Activated CD8-positive, alpha-beta memory T cell treated with anti-CD3 and anti-CD28 coated beads for 1 hour (primary cell): ENCODE measurements at places on chromosomes 13 and 19.

GRCh38 chr13:111625526-111626315, 305.3 kb downstream of the TEX29 start:
- DNase-seq, result no peak

GRCh38 chr19:53195265-53195903, 2.2 kb upstream of the ZNF665 start:
- DNase-seq, result peak; percentile 39

DNA sequence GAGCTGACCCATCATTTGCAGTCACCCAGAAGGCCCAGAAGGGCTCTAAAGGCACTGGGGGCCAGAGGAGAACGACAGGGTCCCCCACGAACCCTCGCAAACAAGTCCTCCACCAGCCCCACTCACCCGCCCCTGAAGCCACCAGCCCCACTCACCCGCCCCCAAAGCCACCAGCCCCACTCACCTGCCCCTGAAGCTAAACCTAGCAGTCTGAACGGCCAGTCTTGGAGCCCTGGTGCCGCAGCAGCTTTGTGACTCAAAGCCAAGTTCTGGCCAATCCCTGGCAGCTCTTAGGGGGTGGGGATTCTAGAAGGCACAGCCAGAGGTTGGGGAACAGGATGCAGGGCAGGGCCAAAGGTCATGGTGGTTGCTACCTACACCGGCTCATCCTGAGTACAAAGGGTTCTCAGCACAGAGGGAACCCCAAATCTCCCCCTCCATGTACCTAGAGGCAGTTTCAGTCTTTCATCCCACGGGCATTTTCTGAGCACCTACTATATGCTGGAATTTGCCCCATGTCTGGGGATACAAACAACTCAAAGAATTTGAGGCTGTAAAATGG, at the start of gene IQCN:
Gene IQCN, minus strand, starts transcription at position 234 of the 562 bp plus-strand sequence. CDS start 4,974 bp downstream, outside the sequence.
- no peak for DNase-seq

DNA sequence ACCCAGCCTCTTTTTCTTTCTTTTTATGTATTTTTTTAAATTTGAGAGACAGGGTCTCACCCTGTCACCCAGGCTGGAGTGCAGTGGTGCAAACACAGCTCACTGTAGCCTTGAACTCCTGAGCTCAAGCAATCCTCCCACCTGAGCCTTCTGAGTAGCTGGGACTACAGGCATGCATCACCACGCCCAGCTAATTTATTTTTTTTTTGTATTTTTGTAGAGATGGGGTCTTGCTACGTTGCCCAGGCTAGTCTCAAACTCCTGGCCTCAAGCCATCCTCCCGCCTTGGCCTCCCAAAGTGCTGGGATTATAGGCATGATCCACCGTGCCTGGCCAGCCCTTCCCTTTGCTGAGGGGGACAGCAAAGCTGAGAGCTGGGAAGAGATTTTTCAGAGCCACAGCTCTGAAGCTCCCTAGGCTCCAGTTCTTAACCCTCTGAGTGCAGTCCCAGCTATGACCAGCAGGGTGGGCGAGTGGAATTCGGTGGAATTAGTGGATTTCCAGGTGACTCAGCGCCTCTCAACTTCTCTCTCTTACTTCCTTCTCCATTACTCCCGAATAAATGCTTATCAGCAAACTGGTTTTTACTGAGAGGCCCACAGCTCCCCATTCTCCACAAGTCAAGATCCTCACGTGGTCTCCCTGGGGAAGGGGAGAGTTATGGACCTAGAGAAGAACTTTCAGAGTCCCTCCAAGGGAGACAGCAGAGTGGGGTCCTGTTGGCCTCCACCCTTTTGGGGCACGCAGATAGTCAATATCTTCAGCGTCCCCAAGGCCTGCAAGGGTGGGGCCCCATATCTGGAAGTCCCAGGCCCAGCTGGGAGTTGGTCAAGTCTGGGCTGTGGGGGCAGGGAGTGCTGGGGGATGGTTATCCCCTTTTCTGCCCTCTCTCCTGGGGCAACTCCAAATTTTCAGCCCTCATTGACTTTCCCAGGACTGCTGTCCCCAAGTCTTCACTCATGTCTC, 1.2 kb downstream of the BLVRB start:
- peak; percentile 41 for DNase-seq

DNA sequence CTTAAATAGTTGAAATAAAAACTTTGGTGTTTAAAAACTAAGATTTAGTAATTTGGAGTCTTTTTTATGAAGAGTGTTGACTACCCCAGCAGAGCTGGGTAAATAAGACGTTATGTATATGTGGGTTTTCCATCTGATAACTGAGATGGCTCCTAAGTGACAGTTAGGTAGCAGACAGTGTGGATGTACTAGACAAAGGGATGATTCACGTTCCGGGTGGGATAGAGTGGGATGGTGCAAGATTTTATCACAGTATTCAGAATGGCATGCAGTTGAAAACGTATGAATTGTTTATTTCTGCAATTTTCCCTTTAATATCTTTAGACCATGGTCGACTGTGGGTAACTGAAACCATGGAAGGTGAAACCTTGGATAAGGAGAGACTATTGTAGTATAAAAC, 50.4 kb downstream of the NAA16 start:
- DNase-seq, result no peak

DNA sequence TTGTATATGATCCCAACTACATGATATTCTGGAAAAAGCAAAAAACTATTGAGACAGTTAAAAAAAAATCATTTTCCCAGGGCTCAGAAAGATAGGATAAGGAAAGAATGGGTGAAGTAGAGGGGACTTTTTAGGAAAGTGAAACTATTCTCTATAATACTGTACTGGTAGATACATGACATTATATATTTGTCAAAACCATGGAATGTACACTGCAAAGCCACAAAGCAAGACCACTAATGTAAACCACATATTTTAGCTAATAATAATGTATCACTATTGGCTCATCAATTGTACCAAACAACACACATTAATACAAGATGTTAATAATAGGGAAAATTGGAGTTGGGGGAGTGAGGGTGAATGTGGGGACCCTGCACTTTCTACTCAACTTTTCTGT, 182.6 kb downstream of the EFNB2 start:
- DNase-seq, result no peak

GRCh38 chr19:4794971-4795370, 3.4 kb downstream of the FEM1A start:
- no peak for DNase-seq

DNA sequence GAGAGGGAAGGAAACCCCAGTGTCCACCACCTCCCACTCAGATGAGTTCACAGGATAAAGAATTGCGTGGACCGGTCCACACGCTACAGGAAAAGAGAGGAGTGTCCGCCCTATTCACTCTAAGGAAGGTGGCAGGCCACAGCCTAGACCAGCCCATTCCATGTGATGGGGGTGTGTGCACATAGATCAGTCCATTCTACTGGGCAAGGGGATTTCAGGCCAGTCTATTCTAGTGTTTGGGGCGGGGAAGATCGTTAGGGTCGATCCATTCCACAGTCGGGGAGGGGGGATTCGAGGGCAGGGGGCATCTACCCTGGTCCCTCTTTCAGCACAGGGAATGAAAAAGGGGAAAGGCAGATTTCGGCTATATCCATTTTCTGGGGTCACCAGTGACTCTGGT, 7.8 kb downstream of the FIZ1 start:
- no peak for DNase-seq

DNA sequence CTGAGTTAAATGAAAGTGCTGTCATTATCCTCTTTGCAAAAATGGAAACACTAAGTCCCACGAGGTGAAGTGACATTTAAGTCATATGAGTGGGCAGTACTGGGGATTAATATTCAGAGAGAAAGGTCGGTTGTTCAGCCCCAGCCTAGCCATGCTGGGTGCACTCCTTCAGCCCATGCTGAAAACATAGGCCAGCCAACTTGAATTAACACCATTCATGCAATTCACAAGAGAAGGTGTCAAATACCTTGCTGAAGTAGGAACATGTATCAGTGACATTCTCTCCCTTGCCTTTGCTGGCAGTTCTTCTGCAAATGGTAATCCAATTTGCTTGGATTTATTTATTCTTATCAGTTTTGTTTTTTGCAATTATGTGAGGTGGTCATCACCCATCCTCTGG, 256.3 kb downstream of the DNAJC15 start:
- DNase-seq, result no peak

GRCh38 chr19:15675560-15675959, 2.7 kb downstream of the CYP4F12 start:
- DNase-seq, result no peak

DNA sequence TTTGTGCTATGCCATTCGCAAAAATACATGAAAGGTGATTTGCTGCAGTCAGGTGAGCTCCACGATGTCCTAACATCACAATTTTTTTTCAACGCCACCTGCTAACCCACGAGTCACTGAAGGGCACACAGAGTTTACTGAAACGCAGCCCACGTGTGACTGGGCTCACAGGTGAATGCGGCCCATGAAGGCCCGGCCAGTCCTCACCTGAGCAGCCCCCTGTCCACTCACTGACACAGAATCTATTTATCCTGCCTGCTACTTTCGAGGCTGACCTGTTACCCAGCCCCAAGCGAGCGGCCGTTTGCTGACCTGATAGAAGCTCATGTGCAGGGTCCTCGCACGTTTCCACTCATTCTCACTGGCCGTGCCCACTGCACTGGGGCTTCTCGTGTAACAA, 121.9 kb upstream of the SOX1 start:
- no peak for DNase-seq

DNA sequence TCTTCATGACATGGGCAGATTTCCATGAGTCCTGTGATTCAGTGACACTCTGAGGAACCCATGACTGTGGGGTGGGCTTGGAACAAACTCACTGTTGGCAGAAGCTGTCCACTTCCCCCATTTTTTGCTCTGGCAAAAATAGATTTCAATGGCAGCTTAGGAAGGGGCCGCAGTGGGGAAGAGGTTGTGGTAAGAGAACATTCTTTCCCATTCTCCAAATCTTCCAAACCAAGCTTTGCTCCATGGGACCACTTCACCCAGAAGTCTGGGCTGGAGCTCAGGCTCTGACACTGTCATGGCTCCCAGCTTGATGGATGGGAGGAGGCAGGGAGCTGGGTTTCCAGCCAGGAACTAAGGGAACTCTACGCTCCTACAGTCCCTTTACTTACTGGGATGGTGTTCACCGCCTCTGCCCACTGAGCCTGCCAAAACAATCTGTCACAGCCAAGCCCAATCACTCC, 24.9 kb upstream of the MEDAG start:
- no peak for DNase-seq

GRCh38 chr19:6220385-6221191, 59.2 kb downstream of the MLLT1 start:
- DNase-seq, result no peak

GRCh38 chr19:11274533-11275086, 12.3 kb upstream of the DOCK6 start:
- no peak for DNase-seq

DNA sequence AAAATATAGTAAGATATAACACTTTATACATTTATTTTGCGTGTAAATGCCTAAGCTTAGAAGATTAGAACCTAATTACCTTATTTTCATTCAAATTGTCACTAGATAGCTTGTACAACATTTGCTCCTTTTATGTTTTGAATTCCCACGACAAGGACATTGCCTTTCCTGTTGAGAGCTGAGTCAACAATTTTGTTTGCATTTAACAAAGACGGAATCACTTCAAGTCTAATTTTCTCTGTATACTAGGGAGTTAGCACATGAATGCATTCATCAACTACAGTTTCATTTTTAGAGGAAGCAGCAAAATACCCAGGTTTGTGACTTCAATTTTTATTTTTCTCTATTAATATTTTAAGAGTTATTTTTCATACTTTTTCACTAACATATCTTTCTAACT, 48.7 kb upstream of the PCCA start:
- no peak for DNase-seq

DNA sequence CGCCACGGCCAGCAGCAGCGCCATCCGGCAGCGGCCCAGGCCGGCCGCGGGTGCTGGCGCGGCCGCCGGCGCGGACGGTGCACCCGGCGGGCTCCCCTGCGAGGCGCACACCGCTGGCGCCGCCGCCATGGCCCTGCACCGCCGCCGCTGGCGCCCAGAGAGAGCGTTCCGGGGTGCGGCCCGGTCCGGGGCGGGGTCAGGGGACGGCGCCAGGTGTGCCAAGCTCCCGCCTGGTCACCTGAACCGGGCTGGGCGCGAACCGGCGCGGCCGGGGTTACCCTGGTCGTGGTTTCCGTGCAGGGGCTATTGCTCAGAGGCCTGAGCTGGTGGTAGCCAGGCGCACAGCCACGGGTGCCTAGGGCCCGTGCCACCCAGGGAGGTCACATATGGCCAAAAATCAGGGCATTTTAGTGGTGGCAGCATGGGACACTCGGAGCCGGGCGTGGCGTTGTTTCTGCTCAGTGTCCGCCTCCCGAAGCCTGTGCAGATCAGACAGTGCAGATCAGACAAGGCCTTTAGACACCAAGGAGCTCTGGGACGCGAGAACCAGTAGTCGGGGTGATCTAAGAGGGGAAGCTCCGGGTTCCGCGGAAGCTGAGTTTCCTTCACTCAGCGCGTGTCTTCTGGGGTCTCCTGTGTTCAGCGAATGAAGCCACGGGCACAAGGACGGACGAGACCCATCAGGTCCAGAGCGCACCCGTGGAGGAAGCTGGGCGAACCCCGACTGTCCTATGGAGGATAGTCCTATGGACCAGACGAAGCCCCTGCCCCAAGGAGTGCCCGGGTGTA, at the start of gene TMEM238:
Gene TMEM238, minus strand, starts transcription at position 162 of the 789 bp plus-strand sequence. Its CDS starts 33 bp downstream, at position 129.
- DNase-seq, result no peak

GRCh38 chr19:4035582-4035981, 28.0 kb downstream of the PIAS4 start:
- DNase-seq, result no peak

DNA sequence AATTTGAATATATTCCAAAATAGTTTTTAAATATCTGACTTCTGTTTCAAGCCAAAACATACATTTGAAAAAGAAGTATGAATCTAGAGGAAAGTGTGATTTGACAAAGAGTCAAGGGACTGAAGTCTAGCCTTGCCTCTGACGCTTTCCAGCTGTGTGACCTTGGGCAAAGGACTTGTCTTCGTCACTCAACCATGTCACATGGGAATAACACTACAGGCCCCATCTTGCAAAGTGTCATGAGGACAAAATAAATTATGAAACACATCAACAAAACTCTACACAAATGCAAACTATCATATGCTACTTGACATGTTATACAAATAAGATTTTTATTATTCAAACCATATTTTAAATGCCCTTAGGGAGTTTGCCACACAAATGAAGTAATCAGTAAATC, 73.0 kb downstream of the CYSLTR2 start:
- DNase-seq, result no peak

DNA sequence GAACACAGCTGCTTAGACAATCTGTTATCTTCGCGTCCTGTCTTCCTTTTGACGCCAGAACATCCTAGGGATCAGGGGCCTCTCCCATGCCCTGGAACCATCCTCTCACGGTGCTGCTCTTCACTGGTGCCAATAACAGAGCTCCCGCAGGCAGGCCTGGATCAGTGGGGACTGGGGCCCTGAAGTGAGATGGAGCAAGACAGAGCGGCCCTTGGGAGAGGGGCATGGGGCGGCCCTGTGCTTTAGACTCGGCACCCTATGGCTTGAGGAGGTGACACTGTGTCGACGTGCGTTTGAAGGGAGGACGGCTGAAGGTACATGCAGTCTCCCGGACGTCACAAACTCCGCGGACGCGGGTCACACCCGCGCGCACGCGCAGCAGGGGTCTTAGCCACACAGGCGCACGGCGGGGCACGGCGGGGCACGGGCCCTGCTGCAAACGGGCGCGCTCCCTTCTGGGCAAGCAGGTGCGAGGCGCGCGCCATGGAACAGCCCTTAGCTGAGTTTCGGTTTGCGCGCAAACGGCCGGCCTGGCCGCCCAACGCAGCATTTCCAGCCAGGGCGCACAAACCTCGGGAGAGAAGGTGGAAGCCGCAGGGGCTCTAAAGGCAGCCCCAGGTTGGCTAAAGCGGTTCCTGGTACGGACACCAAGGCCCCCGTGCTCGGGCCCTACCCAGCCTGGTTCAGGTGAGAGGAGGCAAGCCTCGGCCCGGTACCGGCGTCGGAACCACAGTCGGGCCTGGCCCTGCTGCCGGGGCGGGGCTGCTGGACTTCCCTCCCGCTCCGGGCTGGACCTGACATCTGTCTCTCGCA, 16.5 kb upstream of the RNF17 start:
- no peak for DNase-seq
